Activated naive CD8-positive, alpha-beta T cell treated with anti-CD3 and anti-CD28 coated beads, Interleukin-2, amount 10 ng/mL, durations not matched to agents 7 days and 5 days (primary cell): ENCODE measurements at places on chromosomes 1 and 21. TPM values are rescaled to one million over a fixed set of nuclear protein-coding genes. Genes with fewer than 3 reads are reported as not detected.

GRCh38 chr1:5938101-5938646 is 54.1 kb downstream of the NPHP4 start:
- no peaks in the 10 kb centered on the region for H3K4me1 ChIP-seq
- H3K36me3 ChIP-seq, result peaks cover 2% of the 10 kb centered on the region
- DNase-seq, result no peak

- H3K36me3 ChIP-seq, result no peaks in the 10 kb centered on the region
- H3K4me3 ChIP-seq, result no peak overlapping the region
- peaks cover 7% of the 10 kb centered on the region for H3K4me1 ChIP-seq
- peaks cover 5% of the 10 kb centered on the region for H3K27me3 ChIP-seq
Observed at GRCh38 chr1:225755671-225756319, 21.8 kb upstream of the SRP9 start.

GRCh38 chr1:67558449-67559193 is 126.4 kb upstream of the GADD45A start:
- no peak overlapping the region for H3K4me3 ChIP-seq
- DNase-seq, result no peak
- no peaks in the 10 kb centered on the region for H3K36me3 ChIP-seq
- H3K4me1 ChIP-seq, result peaks cover 3% of the 10 kb centered on the region

DNA sequence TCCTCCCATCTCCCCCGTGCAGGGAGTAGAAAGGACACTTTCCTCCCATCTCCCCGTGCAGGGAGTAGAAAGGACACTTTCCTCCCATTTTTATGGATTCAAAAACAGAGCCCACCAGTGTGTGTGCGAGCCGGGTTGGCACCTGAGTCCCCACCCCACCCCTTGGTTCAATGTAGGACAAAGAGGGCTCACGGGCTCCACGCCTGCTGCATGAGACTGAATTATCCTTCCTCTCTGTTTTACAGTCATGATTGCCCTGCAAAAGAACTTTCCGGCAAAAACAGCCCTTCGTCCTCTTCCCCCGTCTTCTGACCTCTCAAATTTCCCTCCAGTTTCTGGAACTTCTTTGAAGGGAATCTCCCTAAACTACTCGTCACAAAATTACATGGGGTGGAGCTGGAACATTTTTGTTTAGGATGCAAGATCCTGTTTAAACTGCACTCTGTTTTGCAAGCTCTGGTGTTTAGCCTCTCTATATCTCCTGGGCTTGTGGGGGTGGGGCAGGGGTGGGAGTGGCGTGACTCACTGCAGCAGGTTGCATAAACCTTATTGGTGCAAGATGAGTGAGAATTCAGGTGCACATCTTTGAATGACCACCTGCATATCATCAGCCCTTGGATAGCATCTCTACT is 99.8 kb downstream of the PSMG1 start:
- peaks cover 3% of the 10 kb centered on the region for H3K27me3 ChIP-seq
- no peak overlapping the region for H3K27ac ChIP-seq
- H3K4me1 ChIP-seq, result no peaks in the 10 kb centered on the region
- no peak for DNase-seq
- no peaks in the 10 kb centered on the region for H3K36me3 ChIP-seq
- H3K4me3 ChIP-seq, result no peak overlapping the region

Gene SLC35F3
- total RNA-seq, result 36.4 TPM

Gene GNAT2
- not detected for total RNA-seq

DNA sequence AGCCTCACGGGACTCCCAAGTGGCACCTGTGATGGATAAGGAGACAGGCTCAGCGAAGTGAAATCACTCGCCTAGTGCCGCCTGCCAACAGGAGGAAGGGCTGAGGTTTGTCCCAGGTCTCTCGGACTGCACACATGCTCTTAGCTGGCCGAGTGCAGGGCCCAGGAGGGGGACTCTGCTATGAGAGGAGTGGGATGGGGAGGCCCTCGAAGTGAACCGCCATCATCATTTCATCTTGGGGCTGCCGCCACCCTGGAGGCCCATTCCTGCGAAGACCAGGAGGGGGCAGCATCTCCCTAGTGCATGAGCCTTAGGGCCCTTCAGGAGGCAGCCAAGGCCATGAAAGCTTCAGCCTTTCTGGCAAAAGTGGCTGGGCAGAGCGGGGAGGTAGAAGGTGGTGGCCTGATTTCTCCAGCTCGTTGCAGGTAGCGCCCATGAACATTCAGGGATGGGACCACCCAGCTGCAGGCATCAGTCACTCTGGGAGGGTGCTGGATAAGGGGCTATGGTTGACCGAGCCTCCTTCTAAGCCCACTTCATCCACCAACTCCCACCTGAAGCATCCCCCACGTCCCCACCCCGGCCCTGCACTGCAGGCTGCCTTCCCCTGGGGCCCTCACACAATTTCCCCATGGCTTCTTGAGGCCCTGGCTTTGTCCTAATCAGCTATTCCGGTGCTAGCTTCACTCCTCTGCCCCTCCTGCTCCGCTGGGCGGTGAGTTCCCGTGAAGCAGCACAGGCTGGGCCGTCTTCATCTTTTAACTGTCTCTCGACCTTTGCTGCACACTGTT is 17.2 kb upstream of the RASSF5 start:
- H3K27me3 ChIP-seq, result no peaks in the 10 kb centered on the region
- H3K4me3 ChIP-seq, result no peak overlapping the region
- H3K27ac ChIP-seq, result peak overlapping the region; percentile 55

Gene PTPN7
- total RNA-seq, result 172 TPM

DNA sequence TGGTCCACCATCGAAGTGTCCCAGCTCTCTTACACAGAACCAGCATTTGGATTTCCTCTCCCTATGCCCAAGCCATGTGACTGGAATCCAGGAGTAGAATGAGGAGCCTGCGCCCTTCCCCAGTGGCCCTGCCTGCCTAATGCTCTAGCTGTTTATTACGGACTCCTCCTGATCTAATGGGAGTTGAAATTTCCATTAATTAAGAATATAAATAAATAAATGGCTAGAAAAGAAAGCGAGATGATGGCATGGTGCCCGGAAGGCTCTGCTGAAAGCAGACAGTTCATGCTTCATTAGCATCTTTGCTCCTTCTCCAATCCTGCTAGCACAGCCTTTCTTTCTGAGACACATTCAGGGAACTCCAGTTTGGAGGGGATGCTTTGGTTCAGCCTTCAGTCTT is 216.2 kb downstream of the SEC16B start:
- H3K27me3 ChIP-seq, result peaks cover 2% of the 10 kb centered on the region
- no peaks in the 10 kb centered on the region for H3K4me1 ChIP-seq
- no peaks in the 10 kb centered on the region for H3K36me3 ChIP-seq
- H3K27ac ChIP-seq, result no peak overlapping the region
- no peak for DNase-seq

DNA sequence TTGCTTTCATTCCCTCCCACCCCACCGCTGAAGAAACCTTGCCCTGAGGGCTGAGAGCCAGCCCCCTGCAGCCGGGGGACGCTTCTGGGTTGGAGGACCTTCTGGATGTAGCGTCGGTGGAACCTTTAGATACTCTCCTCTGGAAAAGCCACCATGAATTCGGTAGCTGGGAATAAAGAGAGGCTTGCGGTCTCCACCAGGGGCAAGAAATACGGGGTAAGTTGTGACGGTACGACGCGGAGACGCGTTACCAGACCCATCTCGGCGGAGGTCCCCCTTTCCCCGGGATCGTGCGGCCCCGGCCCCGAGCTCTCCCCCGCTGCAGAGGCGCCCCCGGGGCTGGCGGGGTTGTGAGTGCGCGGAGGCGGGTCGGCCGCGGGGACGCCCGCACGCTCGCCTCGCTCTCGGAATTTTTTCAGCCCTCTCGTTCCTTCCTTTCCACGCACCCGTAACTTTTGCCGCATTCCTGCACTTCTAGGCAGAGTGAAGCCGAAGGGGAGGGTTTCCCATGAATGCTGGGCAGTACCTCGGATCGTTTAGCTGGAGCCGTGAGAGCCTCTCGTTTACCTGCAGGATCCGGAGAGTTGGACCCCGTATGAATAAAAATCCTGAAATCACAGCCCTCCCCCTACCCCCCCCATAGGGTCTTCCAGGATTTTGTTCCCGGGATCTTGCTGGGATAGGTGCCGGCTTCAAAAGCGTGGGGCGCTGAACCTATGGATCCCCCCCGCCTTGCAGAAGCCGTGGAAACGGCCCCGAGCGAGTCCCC is 671 bp downstream of the KIF26B start:
- H3K36me3 ChIP-seq, result no peaks in the 10 kb centered on the region
- no peak overlapping the region for H3K27ac ChIP-seq
- peak overlapping the region; percentile 82 for H3K4me3 ChIP-seq
- H3K27me3 ChIP-seq, result peaks cover 69% of the 10 kb centered on the region
- peaks cover 19% of the 10 kb centered on the region for H3K4me1 ChIP-seq
